HT-29 (cell line): ENCODE measurements at places on chromosomes 13 and 19. TPM values are rescaled to one million over a fixed set of nuclear protein-coding genes. Genes with fewer than 3 reads are reported as not detected.

GRCh38 chr13:98890186-98890585 lies 87.7 kb downstream of the DOCK9 start:
- DNase-seq: peak; percentile 25

DNA sequence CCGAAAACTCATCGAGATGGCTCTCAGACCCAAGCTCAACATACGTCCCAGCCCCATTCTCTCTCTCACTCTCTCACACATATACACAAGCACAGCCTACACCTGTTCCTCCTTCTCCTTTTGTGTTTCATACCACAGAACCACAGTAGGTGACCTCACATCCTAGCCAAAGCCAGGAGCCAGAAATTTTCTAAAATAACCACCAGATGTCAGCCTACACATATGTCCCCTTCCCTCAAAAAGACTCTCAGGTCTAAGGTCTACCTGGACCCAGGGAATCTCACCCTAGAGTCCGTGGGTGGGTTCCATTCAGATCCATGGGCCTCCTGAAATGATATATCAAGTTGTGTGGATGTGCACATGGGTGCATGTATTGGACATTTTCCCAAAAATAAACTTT lies 104.2 kb upstream of the IPO5 start:
- peak; percentile 55 for DNase-seq

GRCh38 chr13:91050970-91051369 lies 296.5 kb upstream of the MIR17HG start:
- no peak for DNase-seq

DNA sequence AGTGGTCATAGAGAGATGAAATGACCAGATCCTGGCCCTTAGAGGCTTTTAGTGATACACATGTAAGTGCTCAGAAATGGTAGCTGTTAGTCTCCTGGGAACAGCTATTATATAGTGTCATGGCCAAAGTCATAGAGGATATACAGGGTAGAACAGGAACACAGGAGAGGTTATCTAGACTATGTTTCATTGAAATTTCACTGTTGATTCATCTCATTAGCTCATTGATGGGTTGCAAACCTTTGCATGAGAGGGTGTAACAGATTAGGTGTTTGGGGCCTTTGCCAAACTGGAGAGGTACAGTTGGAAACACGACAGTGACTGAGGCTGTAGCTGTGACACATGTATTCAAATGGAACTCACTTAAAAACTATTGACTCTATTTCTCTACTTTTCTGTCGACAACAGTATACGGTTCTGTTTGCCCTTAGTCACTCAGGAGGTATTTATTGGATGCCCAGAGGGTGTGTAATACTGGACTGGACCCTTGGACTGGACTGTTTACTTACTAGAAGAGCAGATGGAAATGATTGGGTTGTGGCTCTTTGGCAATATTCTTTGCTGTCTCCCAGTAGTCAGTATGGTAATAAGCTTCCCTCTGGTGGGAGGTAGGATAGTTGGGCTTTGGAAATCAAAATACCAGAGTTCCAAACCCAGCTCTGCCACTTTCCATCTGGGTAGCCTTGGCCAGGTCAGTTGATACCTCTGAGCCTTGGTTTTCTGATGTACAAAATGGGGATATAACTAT lies 29.8 kb downstream of the ARHGAP35 start:
- peak; percentile 92 for DNase-seq

DNA sequence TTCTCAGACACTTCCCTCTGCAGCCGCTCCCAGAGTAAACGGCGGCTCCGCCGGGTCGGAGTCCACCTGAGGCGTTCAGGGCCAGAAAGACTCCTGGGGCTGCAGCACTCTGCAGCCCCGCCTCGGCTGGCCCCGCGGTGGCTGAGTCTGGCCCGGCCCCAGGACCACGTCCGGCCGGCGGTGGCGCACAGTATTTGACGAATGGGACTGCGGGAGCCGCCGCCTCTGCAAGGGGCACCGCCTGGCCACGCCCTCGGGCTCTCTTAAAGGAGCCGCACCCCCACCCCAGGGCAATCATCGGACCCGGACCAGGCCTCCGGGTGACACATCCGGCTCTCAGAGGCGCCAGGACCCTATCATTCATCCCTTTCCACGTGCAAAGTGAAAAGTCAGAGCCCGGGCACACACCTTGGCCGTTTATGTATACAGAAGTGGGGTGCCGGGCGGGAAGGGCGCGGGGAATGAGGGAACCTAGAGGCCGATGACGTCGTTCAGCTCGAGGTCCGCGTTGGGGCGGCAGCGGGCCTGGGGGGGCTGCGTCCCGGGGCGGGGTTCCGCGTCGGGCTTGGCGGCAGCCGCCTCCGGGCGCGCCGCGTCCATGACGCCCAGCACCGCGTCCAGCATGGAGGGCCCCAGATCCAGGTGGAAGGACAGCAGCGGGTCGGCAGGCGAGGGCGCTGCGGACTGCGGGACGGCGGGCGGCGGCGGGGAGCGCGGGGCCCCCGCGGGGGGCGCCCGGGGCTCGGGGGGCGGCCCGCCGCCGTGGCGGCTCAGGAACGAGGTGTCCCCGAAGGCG lies 1.2 kb upstream of the LENG9 start:
- DNase-seq: peak; percentile 97

GRCh38 chr13:73702419-73703071 lies 431.7 kb downstream of the KLF12 start:
- DNase-seq: peak; percentile 83

DNA sequence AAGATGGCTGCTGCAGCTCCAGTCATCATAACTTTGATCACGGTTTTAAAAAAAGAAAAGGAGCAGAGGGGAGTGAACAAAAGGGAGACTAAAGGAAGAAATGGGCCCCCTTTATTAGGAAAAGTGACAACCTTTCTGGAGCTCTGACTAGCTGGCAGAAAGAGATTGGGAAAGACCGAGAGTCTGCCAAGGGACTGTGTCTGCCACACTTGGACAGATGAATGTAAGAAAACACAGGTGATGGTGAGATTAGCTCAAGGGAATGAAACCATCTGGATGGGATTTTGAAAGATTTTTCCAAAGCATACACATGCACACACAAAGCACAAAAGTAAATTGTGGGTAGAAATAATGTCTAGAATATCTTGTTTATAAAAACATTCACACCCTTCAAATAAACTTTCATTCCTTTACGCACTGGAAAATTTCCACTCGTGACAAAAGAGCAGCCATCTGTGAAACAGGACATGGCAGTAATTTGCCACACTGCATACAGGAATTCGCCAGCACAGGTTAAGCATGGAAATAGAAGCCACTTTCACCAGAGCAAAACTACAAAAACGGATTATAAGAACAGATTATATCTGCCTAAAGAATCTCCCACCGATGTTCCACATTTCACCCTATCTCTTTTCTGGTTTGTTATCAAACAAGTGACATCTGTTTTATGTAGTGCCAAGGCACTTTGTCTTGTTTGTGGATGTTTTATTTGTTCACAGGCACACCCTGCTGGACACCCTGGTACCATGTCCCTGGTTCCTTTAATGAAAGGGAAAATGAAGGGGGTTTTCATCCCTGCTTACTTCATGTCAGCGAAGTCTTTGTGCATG lies 819.5 kb downstream of the DIAPH3 start:
- DNase-seq: no peak

GRCh38 chr19:7971553-7972520 lies 28.4 kb upstream of the TIMM44 start:
- no peak for DNase-seq

DNA sequence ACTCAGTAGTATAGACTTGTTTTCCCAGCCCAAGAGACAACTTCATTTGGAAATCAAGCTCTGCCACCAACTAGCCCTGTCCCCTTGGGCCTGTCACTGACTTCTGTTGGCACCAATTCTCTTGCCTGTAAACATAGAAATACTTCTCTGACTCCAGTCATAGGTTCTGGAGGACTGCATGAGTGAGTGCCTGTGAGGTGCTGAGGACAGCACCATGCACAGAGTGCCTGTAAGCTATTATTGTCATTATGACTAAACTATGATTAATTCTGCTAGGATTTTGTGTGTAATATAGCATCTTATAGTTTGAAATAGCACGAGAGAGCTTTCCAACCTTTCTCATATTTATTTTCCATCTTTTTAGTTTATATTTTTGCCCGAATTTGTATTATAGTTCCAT lies 247.9 kb downstream of the MYO16 start:
- no peak for DNase-seq

- DNase-seq: no peak
These were observed 1.1 kb upstream of the NEK3 start for GRCh38 chr13:52160506-52160905.

- DNase-seq: no peak
These were observed 559.8 kb downstream of the IRS2 start for GRCh38 chr13:109226631-109227030.

GRCh38 chr19:31351056-31351854 lies 2.0 kb upstream of the TSHZ3 start:
- no peak for DNase-seq

DNA sequence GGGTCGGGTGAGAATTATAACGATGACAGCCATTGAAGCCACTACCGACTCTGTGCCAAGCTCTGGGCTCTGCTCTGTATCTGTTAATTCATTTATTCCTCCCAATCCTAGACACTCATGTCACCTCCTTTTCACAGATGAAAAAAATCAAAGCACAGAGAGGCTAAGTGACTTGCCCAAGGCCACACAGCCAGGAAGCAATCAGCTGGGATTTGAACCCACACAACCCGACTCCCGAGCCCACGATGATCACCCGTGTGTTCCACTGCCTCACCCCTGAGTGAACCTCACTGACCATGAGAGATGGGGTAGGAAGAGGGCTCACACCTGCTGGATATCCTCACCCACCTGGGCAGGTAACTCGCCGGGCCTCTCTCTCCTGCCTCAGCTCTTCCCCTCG lies 40.1 kb downstream of the ZNF473 start:
- no peak for DNase-seq

DNA sequence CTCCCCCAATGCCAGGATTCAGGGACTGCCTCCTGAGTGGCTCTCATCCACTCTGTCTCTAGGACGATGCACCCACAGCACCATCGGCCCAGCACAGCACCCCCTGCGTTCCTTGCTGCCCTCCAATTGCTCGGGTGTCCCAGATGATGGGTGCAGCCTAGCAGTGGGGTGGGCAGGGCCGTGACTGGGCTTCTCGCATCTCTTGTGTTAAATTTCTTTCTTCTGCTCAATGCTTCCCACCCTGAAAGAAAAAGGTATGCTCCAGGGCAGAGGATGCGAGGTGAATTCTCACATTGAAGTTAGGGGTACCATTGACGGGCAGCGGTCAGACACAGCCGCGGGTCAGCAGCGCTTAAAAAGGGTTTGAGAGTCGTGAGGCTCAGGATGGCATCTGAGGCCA lies 232.4 kb upstream of the SGCG start:
- DNase-seq: no peak

DNA sequence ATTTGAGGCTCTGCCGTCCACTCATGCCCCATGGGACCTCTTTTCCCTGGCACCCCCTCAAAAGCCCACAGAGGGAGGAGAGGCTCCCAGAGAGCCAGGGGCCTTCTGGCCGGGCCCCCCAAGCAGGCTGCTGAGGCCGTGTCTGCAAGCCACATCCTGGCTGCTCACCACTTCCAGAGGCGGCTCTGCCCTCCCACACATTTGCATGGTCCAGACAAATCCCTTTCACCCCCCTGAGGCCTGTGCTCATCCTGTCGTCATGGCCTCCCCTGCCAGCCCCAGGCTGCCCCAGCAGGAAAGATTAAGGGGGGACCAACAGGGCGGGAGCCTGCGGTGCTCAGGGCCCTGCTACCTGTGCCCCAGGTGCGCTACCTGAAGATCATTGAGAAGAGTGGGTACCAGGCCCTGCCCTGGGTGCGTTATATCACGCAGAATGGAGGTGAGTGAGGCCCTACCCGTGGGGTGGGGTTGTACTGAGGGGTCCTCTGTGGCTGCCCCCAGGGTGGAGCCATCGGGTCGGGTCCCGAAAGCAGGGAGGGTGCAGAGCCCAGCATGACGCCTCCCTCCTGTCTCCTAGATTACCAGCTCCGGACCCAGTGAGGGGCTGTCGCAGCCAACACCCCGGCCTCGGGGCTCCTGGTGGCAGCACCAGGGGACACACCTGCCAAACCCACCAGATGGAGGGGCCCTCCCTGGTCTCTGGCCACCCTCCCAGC lies 36.3 kb downstream of the AP1M1 start:
- no peak for DNase-seq

DNA sequence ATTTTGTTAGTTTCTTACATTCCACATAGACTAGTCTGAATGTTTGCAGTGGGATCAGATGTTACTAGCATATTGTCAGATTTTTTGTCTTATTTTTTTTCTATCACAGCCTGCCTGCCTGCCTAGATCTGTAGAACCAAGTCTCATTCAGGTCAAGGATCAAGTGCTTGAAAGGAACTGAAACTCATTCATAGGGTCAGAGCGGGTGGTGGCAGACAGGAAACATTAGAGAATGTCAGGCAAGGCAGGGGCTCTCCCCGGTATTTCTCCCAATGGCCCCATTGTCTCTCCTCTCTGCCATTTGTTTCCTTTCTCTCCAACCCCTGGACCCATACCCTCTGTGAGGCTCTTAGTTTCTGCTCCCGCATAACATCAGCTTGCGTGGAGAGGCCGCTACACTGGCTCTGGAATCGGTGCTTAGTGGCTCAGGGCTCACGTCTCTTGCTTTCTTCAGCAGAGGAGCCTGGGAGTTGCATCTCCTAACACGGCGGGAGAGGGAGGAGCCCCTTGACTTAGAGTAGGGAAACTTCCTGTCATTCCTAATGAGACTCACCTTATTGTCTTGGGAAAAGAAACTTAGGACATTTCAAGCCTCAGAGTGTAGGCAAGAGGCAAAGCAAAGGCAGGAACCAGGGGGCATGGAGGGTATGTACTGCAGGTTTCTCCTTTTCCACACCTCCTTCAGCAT lies 35.6 kb upstream of the SPATA13 start:
- peak; percentile 36 for DNase-seq

- DNase-seq: no peak
These were observed 80.1 kb downstream of the PTPRS start for GRCh38 chr19:5260381-5260967.

EML2 gene
- total RNA-seq: 38.2 and 39.5 TPM in 2 replicates

ZNF556 gene
- total RNA-seq: 0.03 and 0.23 TPM in 2 replicates

PRKCG gene
- total RNA-seq: 0.03 and 0.05 TPM in 2 replicates

C13orf42 gene
- not detected in 2 replicates for total RNA-seq
